ENCODE measurements at places on chromosomes 2 and 18. TPM values are rescaled to one million over a fixed set of nuclear protein-coding genes. Genes with fewer than 3 reads are reported as not detected.
A peak's percentile ranks its signal among the peaks of the same experiment; 100 is the strongest.

The MCEE gene
- polyA plus RNA-seq: 37.7 TPM

The CD8A gene
- not detected for polyA plus RNA-seq

The CFAP65 gene
- not detected for polyA plus RNA-seq

The QPCT gene
- 0.86 TPM for polyA plus RNA-seq

The GPAT2 gene
- polyA plus RNA-seq: 0.08 TPM

The SERPINB11 gene
- polyA plus RNA-seq: not detected

The LHCGR gene
- not detected for polyA plus RNA-seq

DNA sequence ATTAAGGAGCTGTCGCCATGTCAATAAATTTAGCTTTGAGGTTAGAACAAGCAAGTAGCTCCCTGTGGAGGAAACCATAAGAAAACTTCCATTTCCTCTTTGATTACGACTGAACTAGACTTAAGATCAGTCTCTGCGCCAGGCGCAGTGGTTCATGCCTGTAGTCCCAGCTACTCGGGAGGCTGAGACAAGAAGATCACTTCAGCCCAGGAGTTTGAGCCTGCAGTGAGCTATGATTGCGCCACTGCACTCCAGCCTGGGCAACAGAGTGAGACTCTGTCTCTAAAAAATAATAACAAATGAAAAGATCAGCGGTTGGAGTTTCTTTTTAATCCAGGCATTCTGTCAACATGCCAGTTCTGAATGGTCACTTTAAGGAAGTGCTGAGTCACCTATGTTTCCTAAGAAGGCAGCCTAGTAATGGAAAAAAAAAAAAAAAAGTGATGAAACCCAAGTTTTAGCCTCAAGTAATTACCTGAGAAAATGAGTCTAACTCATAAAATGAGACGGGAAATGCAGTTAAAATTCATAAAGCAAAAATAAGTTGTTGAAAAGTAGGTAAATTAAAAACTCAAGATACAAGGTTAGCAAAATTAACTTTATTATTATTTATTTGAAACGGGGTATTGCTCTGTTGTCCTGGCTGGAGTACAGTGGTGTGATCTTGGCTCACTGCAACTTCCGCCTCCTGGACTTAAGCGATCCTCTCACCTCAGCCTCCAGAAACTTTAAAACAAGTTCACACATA, 10.2 kb downstream of the C18orf32 start:
- no peak for DNase-seq

- DNase-seq: no peak
Measured at GRCh38 chr2:169507698-169508097, 1.8 kb upstream of the KLHL41 start.

DNA sequence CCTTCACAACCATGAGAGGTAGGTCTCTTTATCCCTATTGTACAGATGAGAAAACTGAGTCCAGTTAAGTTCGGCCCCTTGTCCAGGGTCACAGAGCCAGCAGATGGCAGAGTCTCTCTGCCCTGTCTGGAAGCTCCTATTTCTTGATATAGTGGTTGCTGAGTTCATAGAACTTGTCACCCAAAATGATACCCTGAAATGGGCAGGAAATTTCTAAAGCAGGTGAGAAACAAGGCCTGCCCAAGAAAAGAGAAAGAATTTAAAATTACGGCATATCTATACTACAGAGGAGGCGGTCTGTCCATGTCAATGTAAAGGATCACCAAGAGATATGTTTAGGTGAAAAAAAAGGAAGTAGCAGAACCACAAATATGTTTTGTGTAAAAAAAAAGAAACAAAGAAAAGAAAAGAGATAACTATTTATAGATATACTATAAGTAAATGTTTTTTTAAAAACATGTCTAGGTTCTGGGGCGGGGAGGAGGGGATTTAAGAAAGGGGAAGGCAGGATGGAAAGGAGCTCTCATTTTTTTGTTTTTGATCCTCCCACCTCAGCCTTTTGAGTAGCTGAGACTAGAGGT, 39.8 kb downstream of the MYO7B start:
- no peak for DNase-seq

DNA sequence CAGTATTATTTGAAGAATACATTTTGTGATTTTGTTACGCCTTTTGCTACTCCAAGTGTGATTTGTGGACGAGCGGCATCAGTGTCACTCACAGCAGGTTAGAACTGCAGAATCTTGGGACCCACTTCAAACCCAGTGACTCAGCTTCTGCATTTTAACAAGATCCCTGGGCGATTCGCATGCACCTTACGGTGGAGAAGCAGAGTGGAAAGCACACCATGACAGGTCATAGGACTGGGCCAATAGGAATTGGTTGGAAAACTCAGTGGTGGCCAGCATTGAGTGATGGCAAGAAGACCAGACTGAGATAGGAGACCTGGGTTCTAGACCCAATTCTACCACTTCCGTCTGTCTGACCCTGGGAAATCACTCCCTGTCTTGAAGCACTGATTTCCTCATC, 26.3 kb downstream of the CTLA4 start:
- DNase-seq: no peak

DNA sequence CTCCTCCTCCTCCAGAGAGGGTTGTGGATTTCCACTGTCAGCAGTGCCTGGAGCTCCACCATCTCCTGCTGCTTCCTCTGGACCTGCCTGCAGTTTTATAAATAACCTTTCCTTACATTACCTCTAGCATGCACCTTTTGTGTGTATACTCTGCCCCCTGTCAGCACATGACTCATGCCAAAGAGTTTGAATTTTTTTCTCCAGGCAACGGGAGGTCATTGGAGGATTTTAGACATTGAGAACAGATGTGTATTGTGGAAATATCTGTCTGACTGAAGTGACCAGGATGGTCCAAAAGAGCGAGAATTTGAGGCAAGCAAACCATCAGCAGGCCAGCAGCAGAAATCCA, 31.7 kb downstream of the IL37 start:
- DNase-seq: no peak

DNA sequence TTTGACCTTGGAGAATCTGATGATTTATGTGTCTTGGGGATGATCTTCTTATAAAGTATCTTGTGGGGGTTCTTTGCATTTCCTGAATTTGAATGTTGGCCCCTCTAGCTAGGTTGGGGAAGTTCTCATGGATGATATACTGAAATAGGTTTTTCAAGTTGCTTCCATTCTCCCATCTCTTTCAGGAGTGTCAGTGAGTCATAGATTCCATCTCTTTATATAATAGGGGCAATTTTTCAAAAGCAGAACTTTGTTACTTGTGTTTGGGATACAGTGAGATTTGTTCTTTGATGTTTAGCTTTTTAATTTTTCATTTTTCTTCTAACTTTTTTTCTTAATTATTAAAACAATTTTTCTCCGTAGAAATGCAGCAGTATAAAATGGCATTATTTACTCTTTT, 19.4 kb downstream of the TMEM87B start:
- DNase-seq: no peak

- no peak for DNase-seq
Measured at GRCh38 chr18:43077510-43078308, 37.8 kb downstream of the RIT2 start.

DNA sequence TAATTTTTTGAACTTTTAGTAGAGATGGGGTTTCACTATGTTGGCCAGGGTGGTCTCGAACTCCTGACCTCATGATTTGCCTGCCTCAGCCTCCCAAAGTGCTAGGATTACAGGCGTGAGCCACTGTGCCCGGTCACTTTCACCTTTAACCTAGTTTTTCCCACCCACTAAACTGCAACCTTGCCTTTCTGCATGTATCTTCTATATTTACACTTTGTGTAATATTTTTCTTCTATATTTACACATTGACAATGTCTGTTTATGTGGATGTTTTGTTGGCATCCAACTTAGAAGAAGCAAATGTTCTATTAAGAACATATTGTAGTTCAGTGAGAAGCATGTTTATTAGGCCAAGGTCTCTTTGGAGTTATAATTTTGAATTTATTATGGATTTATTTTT, 26.7 kb downstream of the SNRPD1 start:
- no peak for DNase-seq

DNA sequence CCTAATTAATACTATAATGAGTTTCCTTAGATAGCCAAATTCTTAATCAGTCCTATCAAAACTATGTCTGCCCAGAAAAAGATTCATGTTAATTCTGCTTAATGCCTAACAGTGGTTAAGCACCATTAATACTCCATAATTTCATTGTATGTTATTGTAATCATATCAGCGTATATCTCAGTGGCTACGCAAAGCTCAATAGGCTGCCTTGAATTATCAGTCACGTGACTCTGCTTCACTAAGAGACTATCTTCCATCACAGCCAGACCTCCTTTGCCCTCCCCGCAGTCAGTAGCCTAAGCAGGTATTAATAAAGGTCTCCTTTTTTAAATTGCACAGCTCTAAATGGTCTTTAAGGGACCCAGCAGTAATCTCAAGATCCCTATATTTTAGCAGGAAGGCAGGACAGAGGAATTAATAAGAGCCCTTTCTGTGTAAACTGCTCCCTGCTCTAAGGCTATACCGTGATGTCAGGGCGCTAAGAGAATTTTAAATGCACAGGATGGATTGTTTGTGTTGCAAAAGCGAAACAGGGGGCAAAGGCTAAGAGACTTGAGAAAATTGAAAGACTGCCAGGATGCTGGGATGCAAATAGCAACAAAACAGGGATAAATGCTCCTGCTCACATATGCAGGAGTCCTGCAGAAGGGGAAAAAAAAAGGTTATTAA, 215.6 kb upstream of the POU3F3 start:
- DNase-seq: no peak

DNA sequence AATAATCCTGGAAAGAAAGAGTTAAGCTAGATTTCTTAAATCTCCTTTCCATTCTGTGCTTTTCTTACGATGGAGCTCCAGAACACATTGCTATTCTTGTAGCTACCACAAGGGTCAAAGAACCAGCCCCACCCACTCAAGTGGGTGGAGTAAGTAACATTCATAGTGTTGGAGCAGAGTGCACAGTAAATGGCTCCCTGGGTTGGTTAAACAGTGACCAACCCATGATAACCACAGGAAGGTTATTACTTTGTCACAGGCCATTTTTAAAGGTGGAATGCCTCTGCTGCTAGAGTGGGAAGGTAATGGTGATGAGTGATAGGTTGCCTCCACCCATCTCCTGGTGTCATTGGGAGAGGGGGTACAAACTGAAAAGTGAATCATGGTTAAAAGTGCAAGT, 13.9 kb downstream of the ARPC2 start:
- DNase-seq: no peak

- no peak for DNase-seq
Measured at GRCh38 chr2:72033636-72034035, 114.0 kb downstream of the CYP26B1 start.

DNA sequence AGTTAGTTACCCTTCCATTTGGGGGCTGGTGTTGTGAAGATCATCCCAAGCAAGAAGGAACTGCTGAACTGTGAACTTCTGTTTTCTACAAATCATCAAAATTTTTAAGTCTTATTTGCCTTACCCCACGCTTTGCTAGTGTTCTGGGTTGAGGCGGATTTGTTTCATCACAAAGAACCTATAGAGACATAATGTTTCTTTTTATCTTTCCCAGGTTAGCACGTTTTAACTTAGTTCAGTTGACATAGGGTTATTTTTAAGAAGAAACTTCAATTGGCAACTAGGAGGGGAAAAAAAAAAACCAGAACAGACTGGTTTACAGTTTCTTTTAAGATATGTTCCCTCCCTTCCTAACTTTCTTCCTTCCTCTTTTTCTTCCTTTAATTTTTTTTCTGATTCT, 31.1 kb upstream of the CERS6 start:
- no peak for DNase-seq

GRCh38 chr18:59566533-59566971, 130.7 kb downstream of the CCBE1 start:
- no peak for DNase-seq

GRCh38 chr2:48356701-48357325, 173.1 kb upstream of the STON1 start:
- no peak for DNase-seq

- DNase-seq: no peak
Measured at GRCh38 chr2:235024931-235025773, 73.3 kb downstream of the SH3BP4 start.

- DNase-seq: no peak
Measured at GRCh38 chr2:48423376-48423775, 106.6 kb upstream of the STON1 start.

DNA sequence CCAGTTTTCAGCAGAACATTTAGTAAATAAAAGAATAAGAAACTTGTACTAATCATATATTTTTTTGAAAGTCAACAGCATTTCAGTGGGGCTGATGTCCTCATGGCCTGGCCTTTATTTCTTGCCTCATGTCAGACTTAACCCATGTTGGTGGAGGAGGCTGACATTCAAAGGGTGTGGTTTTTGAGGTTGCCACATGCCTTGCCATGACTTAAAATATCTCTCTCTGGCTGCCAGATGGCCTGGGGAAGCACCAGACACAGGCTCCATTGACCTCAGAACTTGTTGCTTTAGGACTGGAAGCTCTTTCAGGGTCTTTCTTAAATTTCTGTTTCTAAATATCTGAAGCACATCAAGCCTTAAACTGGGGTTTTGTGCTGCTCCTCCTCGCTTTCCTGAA, 32.5 kb upstream of the CD28 start:
- DNase-seq: peak; percentile 69

DNA sequence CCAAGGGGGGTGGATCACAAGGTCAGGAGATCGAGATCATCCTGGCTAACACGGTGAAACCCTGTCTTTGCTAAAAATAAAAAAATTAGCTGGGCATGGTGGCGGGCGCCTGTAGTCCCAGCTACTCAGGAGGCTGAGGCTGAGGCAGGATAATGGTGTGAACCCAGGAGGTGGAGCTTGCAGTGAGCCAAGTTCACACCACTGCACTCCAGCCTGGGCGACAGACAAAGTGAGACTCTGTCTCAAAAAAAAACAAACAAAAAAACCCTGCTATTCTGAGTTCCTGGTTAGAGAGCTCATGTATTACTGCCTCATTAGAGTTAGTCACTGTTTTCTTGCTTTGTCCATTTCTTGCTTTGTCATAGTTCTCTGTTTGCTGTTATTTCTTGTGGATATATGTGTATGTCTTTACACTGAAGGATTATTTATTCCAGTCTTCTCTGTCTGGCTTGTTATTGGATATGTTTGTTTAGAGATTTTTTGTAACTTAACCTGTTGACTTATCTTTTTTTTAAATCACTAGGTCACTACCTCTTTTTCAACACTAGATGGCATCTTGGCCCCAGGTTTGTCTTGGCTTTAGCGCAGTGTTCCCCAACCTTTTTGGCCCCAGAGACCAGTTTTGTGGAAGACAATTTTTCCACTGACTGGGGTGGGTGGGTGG, 17.0 kb downstream of the TTLL4 start:
- DNase-seq: no peak

- DNase-seq: no peak
Measured at GRCh38 chr2:217096474-217097225, 236.8 kb upstream of the TNP1 start.

DNA sequence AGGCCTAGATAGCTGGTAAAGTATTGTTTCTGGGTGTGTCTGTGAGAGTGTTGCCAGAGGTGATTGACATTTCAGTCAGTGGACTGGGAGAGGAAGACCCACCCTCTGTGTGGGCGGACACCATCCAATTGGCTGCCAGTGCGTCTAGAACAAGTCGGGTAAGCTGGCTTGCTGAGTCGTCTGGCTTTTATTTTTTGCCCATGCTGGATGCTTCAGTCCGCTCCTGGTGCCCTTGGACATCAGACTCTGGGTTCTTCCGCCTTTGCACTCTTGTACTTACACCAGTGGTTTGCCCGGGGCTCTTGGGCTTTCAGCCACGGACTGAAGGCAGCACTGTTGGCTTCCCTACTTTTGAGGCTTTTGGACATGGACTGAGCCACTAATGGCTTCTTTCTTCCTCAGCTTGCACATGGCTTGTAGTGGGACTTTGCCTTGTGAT, 24.3 kb downstream of the DIS3L2 start:
- no peak for DNase-seq

All from GM12878 (cell line).